ENCODE measurements at places on chromosomes 13 and 19. TPM values are rescaled to one million over a fixed set of nuclear protein-coding genes. Genes with fewer than 3 reads are reported as not detected.

- H3K4me1 ChIP-seq, result peaks cover 12% of the 10 kb centered on the region
- H3K27me3 ChIP-seq, result peaks cover 35% of the 10 kb centered on the region
- H3K4me3 ChIP-seq, result no peak overlapping the region
- DNase-seq, result no peak
- no peak overlapping the region for H3K27ac ChIP-seq
Observed at GRCh38 chr13:99905224-99905623, 66.3 kb downstream of the ZIC5 start.

GRCh38 chr19:4504891-4505569, 13.3 kb downstream of the PLIN4 start:
- no peak overlapping the region for H3K4me3 ChIP-seq
- H3K27ac ChIP-seq, result no peak overlapping the region
- peaks cover 5% of the 10 kb centered on the region for H3K4me1 ChIP-seq
- H3K27me3 ChIP-seq, result no peaks in the 10 kb centered on the region
- no peak for DNase-seq

DNA sequence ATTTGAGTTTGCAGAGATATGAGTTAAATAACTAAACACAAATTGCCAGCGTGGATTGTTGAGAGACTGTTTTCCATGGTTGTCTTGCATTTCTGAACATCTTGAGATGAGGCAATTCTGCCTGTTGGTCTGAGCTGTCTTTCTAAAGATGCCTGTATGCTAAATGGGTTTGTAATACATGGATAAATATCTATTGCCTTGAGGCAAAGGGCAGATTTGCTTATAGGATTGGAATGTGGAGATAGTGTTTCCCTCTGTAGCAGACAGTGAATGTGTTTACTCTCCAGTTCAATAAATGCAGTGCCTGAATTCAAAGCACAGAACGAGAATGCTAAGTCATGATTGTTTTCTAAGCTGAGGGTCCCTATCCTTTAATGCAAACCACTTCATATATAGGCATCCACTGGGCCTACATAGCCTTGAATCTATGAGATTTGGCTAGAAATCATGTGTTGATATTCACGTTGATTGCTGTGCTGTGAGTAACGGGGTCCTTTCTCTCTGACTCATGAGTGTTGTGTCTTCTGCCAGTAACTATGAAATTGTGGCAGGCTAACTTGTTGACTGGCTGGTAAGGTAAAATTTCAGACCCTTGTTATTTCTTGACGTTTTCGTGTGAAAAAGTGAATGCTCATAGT, 2554.8 kb downstream of the PCDH9 start:
- no peak overlapping the region for H3K27ac ChIP-seq
- no peak for DNase-seq
- H3K4me1 ChIP-seq, result no peaks in the 10 kb centered on the region
- H3K36me3 ChIP-seq, result no peaks in the 10 kb centered on the region
- no peaks in the 10 kb centered on the region for H3K27me3 ChIP-seq

GRCh38 chr13:109191413-109191812, 562.0 kb downstream of the MYO16 start:
- no peaks in the 10 kb centered on the region for H3K36me3 ChIP-seq

DNA sequence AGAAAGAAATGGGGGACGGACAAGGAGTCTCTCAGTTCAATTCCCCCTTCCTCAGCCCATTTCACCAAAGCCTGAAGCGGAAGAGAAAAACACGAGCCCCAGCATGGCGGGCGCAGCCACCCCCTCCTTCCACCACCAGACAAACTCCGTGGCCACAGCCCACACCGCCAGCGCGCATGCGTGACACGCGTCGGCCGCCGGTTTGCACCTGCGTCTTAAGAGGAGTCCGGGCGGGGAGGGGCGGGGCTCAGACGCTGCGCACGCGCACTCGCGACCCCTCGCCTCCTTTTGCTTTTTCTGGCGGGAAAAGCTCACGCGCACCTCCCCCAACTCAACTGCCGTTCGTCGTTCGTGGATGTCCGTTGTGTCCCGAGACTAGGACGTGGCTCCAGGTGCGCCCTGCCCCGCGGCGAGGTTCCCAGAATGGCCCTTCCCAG, at the start of gene KASH5:
KASH5 (plus strand) TSS at position 314 of the 437 bp plus-strand sequence. CDS start 2,635 bp downstream, outside the sequence.
- peak; percentile 65 for DNase-seq
- peaks cover 11% of the 10 kb centered on the region for H3K4me1 ChIP-seq
- H3K27me3 ChIP-seq, result no peaks in the 10 kb centered on the region
- H3K27ac ChIP-seq, result peak within 1 kb of the TSS; percentile 17
- no peaks in the 10 kb centered on the region for H3K36me3 ChIP-seq

GRCh38 chr13:109602356-109602755, 184.0 kb downstream of the IRS2 start:
- H3K36me3 ChIP-seq, result peaks cover 2% of the 10 kb centered on the region
- no peak for DNase-seq
- no peak overlapping the region for H3K27ac ChIP-seq
- H3K27me3 ChIP-seq, result peaks cover 25% of the 10 kb centered on the region
- H3K4me1 ChIP-seq, result no peaks in the 10 kb centered on the region

Gene ALKBH6
- 33.3 TPM for total RNA-seq

Gene KIR3DL1
- total RNA-seq, result not detected

Gene CFAP97D2
- not detected for total RNA-seq

DNA sequence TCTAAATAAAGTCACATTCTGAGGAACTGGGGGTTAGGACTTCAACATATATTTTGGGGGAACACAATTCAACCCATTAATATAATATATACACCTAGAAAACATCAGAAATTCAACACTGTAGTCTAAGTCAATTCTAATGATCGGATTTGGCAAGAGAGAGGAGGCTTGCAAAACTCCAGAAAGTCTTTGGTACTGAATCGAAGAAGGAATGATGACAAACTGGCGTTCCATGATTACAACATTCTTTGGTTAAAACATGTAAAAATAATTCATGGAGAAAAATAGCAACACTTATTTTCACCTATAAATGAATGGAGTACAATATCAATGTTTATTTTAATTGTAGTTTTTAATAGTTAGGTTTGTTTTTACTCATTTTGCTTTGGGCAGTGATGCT, 62.4 kb downstream of the MBNL2 start:
- DNase-seq, result no peak
- H3K36me3 ChIP-seq, result peaks cover 12% of the 10 kb centered on the region
- no peak overlapping the region for H3K4me3 ChIP-seq
- H3K4me1 ChIP-seq, result peaks cover 47% of the 10 kb centered on the region
- H3K27ac ChIP-seq, result no peak overlapping the region

GRCh38 chr13:73520566-73521289, 461.9 kb downstream of the KLF5 start:
- peak overlapping the region; percentile 89 for H3K27ac ChIP-seq
- H3K4me3 ChIP-seq, result peak overlapping the region; percentile 91
- DNase-seq, result no peak
- H3K4me1 ChIP-seq, result peaks cover 13% of the 10 kb centered on the region
- H3K36me3 ChIP-seq, result no peaks in the 10 kb centered on the region

- H3K4me3 ChIP-seq, result no peak overlapping the region
- DNase-seq, result no peak
- peaks cover 39% of the 10 kb centered on the region for H3K27me3 ChIP-seq
- H3K36me3 ChIP-seq, result peaks cover 6% of the 10 kb centered on the region
- peaks cover 7% of the 10 kb centered on the region for H3K4me1 ChIP-seq
Observed at GRCh38 chr13:30832377-30832776, 73.7 kb upstream of the MEDAG start.

Data from T-helper 17 cell (primary cell).